ENCODE measurements at places on chromosomes 7 and 10.

DNA sequence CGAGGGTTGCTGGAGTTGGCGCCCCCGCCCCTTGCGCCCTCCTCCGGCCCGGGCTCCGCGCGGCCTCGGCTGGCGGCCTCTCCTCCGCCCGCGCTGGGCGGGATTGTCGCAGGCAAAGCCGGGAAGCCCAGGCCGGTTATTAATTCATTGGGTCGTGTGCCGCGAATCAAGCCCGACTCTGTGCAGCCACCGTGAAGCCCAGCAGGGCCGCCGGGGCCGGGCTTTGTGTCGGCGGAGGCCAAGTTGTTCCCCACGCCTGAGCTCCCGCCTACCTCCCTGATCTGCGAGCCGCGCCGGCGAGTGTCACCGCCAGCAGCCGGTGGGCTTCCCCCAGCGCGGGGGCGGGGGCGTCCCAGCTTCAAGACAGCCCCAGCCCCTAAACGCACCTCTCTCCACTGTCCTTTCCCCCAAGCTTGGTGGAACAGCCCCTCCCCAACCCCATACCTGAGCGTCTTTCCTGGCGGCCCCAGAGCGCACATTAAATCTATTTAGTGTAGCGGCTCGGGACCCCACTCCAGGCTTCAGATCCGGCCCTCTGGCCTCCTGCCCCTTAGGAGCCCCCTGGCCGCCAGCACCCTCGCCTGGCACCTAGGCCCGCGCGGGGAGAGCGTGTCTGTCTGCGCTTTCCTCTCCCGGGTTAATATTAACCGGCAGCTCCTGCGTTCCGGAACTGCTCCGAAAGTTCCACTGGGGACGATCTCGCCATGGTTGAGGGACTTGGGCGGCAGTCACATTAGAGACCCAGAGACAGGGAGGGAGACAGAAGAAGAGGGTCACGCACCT lies 3.5 kb downstream of the SHH start:
- DNase-seq: peak; percentile 82

DNA sequence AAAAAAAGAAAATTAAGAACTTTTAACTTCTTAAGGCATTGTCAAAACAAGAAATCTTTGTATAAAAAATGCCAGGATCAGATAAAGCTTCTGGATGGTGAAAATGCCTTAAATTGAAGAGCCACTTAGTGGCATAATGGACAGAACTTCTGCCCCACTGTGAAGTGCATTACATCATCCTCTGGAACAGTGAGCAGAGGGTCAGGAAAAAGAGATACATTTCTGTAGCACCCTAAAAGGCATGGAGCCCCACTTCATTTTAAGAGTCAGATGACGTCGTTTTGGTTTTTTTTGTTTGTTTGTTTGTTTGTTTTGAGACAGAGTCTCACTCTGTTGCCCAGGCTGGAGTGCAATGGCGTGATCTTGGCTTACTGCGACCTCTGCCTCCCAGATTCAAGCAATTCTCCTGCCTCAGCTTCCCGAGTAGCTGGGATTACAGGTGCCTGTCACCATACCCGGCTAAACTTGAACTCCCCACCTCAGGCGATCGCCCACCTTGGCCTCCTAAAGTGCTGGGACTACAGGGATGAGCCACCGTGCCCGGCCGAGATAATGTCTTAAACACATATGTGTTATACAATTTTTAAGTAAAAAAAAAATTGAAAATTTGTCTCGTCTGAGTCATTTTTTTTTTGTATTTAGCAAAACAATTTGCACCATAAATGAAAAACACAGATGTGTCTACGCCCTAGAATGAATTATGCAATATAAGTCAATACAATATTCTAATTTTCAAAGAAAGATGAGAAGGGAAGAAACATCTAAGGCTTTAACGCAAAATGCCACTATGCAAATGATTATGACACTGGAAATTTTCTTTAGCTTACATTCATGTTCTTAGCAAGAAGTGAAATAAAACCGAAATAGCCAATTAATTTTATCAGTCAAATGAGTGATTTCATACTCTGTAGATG lies 29.2 kb downstream of the SLC13A1 start:
- DNase-seq: no peak

- DNase-seq: no peak
These were observed 79.6 kb downstream of the NEURL1 start for GRCh38 chr10:103573205-103573487.

- peak; percentile 62 for DNase-seq
These were observed 106.7 kb upstream of the LAMB4 start for GRCh38 chr7:108236681-108237415.

DNA sequence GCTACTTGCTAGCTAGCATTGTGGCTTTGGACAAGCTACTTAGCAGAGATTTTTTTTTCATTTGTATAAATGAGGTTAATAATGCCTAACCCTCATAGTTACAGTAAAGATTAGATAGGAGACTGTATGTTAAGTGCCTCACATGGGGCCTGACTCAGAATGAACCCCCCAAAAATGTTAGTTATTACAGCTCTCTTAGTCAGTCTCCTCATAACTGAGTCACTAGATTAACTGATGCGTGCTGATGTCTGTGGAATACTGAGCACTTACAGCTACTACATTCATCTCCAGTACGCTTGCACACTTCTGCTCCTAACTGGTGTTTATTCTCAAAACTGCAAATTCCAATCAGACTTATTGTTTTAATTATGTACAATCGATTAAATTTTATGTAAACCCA lies 315.3 kb downstream of the SNX13 start:
- no peak for DNase-seq

- no peak for DNase-seq
These were observed 108.7 kb downstream of the TBXAS1 start for GRCh38 chr7:139937715-139938114.

GRCh38 chr7:144408121-144408520 lies 4.6 kb upstream of the NOBOX start:
- DNase-seq: no peak
